ENCODE measurements at places on chromosomes 5 and 9. TPM values are rescaled to one million over a fixed set of nuclear protein-coding genes. Genes with fewer than 3 reads are reported as not detected.

DNA sequence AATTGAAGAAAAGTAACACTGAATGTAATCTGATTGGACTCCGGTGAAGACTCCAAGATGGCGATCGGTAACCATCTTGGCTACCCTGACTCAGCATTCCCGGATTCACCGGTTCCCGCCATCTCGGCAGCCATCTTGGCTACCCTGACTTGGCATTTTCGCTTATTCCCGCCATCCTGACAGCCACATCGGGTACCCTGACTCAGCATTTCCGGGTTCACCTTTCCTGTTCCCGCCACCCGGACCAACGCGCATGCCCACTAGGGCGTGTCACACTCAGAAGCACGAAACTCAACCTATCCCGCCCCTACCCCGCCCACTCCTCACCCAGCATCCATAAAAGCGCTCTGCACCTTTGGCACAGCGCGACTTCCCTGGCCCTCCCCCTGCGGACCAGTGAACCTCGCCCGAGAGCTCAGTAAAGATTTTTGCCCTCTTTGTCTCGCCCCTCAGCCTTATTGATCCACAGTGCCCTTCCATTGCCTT is 17.2 kb downstream of the SPTLC1 start:
- no peak for DNase-seq

- peak; percentile 6 for DNase-seq
Measured at GRCh38 chr5:154829589-154830218, 20.7 kb downstream of the FAXDC2 start.

- no peak for DNase-seq
Measured at GRCh38 chr9:109424618-109425017, 73.5 kb downstream of the PTPN3 start.

DNA sequence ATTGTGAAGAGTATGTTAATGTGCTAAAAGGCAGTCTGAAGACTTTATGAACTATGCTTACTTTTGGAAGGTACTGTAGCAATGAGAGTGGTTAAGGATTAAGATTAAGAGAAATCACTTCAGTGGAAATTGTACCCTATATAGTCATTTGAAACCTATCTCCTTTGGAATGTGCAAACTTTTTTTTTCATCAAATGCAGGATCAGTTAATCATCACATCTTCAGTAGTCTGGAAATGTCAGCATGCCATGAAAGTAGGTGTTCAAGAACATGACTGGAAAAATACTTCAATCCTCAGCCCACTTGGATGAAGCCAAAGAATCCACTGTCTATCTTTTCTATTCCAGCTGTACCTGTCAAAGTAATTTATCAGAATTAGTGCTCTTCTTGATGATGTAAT is 157.8 kb upstream of the TMEM161B start:
- DNase-seq = no peak

The PCDHA9 gene
- total RNA-seq = not detected

The BARHL1 gene
- not detected for total RNA-seq

DNA sequence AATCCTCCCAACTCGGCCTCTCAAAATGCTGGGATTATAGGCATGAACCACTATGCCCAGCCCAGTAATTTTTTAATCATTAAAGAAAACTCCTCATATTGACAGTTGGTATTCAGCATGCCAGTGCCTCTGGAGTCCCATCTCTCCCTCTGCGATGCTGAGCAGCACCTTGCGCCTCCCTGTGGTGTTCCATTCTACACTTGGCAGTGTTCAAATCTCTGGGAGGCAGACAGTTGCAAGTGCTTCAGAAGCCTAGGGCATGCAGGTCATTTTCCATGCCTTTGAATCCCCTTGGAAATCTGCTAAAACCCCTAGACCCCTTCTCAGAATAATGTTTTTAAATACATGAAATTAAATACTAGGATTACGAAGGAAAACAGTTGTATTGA is 41.3 kb downstream of the GARNL3 start:
- DNase-seq = no peak

All from naive thymus-derived CD8-positive, alpha-beta T cell (primary cell).